ENCODE measurements at places on chromosomes 4 and X. TPM values are rescaled to one million over a fixed set of nuclear protein-coding genes. Genes with fewer than 3 reads are reported as not detected.

PABPC1L2B gene
- total RNA-seq, result not detected

DNA sequence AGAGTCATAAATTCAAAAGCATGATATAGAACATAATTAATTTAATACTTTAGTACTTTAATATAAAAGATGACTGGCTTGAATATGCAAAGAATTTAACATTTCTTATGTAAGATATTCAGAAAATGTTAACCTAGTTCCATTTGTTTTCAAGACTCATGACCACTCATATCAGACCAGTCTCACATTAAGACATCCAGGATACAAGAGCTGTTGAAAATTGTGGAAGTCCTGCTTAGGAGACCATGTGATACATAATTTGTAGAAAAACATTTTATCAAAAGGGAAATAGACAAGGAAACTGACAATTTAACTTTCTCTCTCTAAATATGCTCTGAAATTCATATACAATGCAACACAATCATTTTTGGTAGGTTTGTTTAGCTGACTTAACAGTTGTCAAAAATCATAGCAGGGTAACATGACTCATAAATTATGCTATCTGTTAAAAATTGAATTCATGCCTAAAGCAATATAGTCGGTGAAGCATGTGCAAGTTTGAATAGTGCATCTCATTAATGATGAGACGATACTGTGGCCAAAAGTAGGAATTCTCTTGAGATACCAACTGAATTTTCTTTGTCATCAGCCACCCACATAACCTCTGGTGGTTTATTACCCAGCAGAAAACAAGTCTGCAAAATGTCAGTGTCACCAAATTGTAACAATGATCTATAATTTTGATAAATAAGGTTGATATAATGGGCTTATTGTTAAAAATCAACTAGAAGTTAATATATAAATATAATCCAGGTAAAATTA, 211.4 kb downstream of the GASK1B start:
- no peak for DNase-seq

VSIG4 gene
- total RNA-seq, result 40.8 TPM

GRCh38 chrX:17040711-17041110, 94.3 kb downstream of the REPS2 start:
- DNase-seq, result no peak

TBX22 gene
- not detected for total RNA-seq

DNA sequence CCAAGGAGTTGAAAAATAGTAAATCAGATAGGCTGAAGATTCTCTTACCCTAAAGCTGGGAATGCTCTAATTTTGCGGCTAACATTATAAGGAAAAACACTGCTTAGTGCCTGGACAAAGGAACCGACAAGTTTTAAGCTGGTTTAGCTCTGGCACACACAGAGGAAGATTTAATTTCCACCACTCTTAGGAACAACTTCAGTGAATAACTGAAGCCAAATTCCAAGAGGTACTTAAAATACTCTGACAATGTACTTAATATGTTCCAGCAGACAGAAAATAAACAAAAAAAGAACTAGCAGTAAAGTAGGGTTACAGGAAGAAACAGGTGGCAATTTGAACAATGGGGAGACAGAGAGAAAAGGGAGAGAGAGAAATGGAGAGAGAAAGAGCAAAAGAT, 340.8 kb upstream of the NDST4 start:
- no peak for DNase-seq

SHISA3 gene
- total RNA-seq, result 0.55 TPM
